ENCODE measurements at places on chromosomes 7 and 10. TPM values are rescaled to one million over a fixed set of nuclear protein-coding genes. Genes with fewer than 3 reads are reported as not detected.

The ADRA2A gene
- total RNA-seq: 11.4 TPM

The ENKUR gene
- total RNA-seq: 0.36 TPM

- no peak for DNase-seq
- H3K27me3 ChIP-seq: no peaks in the 10 kb centered on the region
- H3K36me3 ChIP-seq: no peaks in the 10 kb centered on the region
- H3K4me1 ChIP-seq: no peaks in the 10 kb centered on the region
- H3K27ac ChIP-seq: no peak overlapping the region
These were observed 192.3 kb upstream of the ZMIZ1 start for GRCh38 chr10:78876449-78876848.

- no peaks in the 10 kb centered on the region for H3K36me3 ChIP-seq
- no peak overlapping the region for H3K27ac ChIP-seq
- H3K4me3 ChIP-seq: no peak overlapping the region
- DNase-seq: no peak
- H3K27me3 ChIP-seq: no peaks in the 10 kb centered on the region
- H3K4me1 ChIP-seq: no peaks in the 10 kb centered on the region
These were observed 41.8 kb downstream of the KLHDC10 start for GRCh38 chr7:130112093-130112492.

DNA sequence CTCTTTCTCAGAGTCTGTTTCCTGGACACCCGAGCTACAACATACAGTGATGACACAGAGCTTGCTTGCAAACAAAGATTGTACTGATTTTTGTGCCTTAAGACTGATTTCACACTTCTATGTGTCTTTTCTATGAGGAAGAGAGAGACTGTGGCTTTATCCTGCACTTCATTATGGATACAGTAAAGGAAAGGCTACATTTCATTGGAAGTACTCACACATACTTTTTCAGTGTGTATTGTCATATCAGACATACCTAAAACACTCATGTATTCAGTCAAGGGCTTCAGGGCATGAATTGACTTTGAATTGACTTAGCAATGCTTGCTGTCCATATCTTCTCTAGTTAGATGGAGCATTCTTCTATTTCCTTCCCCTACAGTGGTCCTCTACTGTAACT is 135.5 kb upstream of the IMMP2L start:
- DNase-seq: no peak
- H3K4me3 ChIP-seq: no peak overlapping the region
- H3K36me3 ChIP-seq: no peaks in the 10 kb centered on the region

GRCh38 chr10:95485056-95485844 is 75.9 kb downstream of the SORBS1 start:
- H3K27me3 ChIP-seq: no peaks in the 10 kb centered on the region
- H3K36me3 ChIP-seq: peaks cover 10% of the 10 kb centered on the region
- peaks cover 24% of the 10 kb centered on the region for H3K4me1 ChIP-seq
- no peak overlapping the region for H3K27ac ChIP-seq

DNA sequence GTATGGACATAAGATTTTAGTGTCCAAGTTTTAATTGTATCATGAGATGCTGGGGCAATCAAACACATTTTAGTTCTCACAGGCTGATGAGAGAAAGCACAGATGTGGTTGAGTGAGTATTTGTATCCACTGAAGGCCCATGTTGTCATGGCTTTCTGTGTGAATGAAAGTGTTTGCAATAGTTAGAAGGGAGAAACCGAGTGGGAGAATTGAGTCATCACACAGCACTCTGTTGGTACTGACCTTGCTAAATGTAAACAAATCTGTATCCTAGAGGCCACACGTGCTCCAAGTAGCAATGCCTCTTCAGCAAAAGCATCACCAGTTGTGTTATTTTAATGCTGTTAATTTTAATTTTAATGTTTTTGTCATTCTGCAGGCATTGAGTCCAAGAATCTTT is 121.2 kb downstream of the EMX2 start:
- H3K27me3 ChIP-seq: no peaks in the 10 kb centered on the region
- no peak overlapping the region for H3K27ac ChIP-seq
- no peaks in the 10 kb centered on the region for H3K36me3 ChIP-seq
- no peaks in the 10 kb centered on the region for H3K4me1 ChIP-seq
- no peak overlapping the region for H3K4me3 ChIP-seq

DNA sequence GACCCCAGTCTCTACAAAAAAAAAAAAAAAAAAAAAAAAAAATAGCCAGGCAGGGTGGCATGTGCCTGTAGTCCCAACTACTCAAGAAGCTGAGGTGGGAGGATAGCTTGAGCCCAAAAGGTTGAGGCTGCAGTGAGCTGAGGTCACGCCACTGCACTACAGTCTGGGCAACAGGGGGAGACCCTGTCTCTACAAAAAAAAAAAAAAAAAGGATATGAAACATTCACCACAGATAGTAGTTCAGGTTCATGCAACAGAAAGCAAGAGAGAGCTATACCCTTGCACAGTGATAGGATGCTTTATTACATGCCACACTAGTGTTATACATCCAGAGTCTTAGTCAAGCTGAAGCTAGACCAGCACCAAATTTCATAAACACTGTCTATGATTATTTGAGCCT is 148.4 kb upstream of the KAT6B start:
- DNase-seq: no peak
- H3K27me3 ChIP-seq: no peaks in the 10 kb centered on the region
- H3K4me3 ChIP-seq: no peak overlapping the region
- no peaks in the 10 kb centered on the region for H3K4me1 ChIP-seq
- H3K36me3 ChIP-seq: no peaks in the 10 kb centered on the region

GRCh38 chr7:121798896-121799295 is 74.1 kb upstream of the PTPRZ1 start:
- no peaks in the 10 kb centered on the region for H3K36me3 ChIP-seq
- no peak for DNase-seq
- H3K27me3 ChIP-seq: no peaks in the 10 kb centered on the region

DNA sequence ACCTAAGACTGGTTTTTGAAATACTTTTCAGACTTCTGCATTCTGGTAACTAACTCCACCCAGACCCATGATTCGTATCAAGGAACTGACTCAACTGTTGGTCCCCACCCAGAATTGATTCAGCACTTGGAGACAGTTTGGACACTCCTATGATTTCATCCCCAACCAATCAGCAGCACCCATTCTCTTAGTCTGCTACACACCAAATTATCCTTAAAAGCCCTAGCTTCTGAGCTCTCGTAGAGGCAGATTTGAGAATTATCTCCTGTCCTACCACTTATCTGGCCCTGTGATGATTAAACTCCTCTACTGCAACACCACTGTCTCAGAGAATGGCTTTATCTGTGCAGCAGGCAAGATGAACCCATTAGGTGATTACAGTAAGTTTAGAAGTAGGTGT is 7.7 kb upstream of the GSTO1 start:
- no peaks in the 10 kb centered on the region for H3K4me1 ChIP-seq
- H3K36me3 ChIP-seq: no peaks in the 10 kb centered on the region
- H3K27ac ChIP-seq: no peak overlapping the region
- no peak for DNase-seq
- no peak overlapping the region for H3K4me3 ChIP-seq
- no peaks in the 10 kb centered on the region for H3K27me3 ChIP-seq

GRCh38 chr10:93893646-93894515 is at the start of gene SLC35G1:
SLC35G1 (plus strand) TSS chr10:93893978; CDS start chr10:93894034, 56 bp downstream.
- peak; percentile 75 for DNase-seq
- H3K27ac ChIP-seq: no peak within 1 kb of the TSS
- H3K4me1 ChIP-seq: no peaks in the 10 kb centered on the region
- peak within 1 kb of the TSS; percentile 16 for H3K4me3 ChIP-seq

DNA sequence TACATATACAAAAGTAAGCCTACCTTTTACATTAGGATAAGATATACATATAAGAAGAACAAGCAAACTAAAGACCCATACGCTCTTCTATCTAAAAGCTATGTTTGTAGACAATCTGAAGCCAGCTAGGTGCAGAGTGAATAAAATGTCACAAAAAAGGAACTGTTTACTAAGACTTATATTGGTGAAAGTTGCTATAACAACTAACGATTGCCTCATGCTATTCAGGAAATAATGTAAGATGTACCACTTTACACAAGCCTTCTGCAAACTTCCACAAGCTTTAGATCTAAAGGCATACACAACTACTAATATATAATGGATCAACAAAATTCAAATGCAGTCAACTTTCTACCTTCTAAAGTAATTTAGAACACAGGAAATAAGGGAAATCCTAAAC is 175.1 kb downstream of the SRPK2 start:
- H3K27me3 ChIP-seq: no peaks in the 10 kb centered on the region
- no peak overlapping the region for H3K27ac ChIP-seq
- H3K4me3 ChIP-seq: no peak overlapping the region
- no peaks in the 10 kb centered on the region for H3K4me1 ChIP-seq
- H3K36me3 ChIP-seq: no peaks in the 10 kb centered on the region

- DNase-seq: no peak
- no peaks in the 10 kb centered on the region for H3K4me1 ChIP-seq
- no peak overlapping the region for H3K4me3 ChIP-seq
These were observed 83.0 kb upstream of the WAC start for GRCh38 chr10:28449926-28450325.

DNA sequence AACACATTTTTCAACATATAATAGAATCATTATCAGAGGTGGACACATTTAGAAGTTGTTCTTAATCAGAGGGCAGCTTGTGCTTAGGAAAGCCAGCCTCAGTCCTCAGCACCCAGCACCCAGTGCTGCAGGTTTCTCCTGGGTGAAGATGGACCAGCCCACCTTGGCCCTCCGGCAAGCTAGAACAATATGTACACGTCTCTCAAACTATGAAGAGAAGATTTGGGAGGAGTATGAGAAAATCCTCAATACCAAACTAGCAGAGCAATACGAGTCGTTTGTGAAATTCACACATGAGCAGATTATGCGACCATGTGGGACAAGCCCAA is 13.5 kb upstream of the RALA start:
- no peaks in the 10 kb centered on the region for H3K4me1 ChIP-seq
- no peaks in the 10 kb centered on the region for H3K36me3 ChIP-seq
- no peak overlapping the region for H3K27ac ChIP-seq
- no peaks in the 10 kb centered on the region for H3K27me3 ChIP-seq
- no peak overlapping the region for H3K4me3 ChIP-seq

DNA sequence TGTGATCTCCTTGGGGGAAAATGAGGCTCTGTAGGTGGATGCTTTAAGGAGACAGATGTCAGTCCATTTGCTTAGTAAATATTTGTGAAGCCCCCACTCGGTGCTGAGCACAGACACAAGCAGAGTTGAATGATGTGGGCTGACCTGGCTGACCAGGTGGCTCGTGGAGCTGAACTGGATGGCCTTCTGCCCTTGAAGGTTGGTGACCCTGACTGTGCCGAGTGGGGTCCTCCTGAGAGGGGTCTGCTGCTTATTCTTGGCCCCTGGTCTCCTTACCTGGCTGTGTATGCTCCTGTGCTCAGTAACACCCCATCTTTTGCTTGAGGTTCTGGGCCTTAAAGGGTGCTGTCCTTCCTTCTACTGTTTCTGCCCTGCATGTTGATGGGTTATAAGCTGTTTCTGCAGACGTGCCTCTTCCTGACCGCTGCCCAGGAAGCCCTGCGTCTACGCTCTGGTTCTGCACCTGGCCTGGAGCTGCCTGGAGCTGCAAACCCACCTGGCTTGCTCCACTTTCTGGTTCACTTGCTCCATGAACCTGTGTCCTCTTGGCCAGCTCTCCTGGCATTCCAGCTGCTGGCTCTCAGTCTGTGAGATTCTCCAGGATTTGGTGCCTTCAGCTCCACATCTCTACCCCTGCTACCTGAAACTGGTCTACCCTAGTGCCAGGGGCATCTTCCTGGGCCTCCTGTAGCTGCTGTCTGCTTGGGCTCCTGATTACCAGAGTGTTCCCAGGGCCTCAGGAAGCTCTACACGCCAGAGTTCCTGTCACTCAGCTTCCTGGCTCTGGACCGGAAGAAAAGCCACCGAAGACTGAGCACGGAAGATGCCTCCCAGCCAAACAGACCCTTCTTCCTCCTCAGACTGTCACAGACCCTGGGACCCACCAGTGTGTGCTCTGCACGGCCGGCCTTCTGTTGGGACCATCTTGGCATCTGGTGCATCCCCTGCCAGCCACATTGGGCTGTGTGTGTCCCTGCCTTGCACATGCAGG is 76.5 kb downstream of the ADCY1 start:
- DNase-seq: no peak
- H3K27ac ChIP-seq: no peak overlapping the region
- no peaks in the 10 kb centered on the region for H3K27me3 ChIP-seq
- H3K36me3 ChIP-seq: no peaks in the 10 kb centered on the region

GRCh38 chr10:130020651-130021382 is 56.7 kb upstream of the EBF3 start:
- H3K4me3 ChIP-seq: no peak overlapping the region
- H3K27me3 ChIP-seq: no peaks in the 10 kb centered on the region
- no peak overlapping the region for H3K27ac ChIP-seq
- H3K36me3 ChIP-seq: no peaks in the 10 kb centered on the region
- no peaks in the 10 kb centered on the region for H3K4me1 ChIP-seq
- no peak for DNase-seq

DNA sequence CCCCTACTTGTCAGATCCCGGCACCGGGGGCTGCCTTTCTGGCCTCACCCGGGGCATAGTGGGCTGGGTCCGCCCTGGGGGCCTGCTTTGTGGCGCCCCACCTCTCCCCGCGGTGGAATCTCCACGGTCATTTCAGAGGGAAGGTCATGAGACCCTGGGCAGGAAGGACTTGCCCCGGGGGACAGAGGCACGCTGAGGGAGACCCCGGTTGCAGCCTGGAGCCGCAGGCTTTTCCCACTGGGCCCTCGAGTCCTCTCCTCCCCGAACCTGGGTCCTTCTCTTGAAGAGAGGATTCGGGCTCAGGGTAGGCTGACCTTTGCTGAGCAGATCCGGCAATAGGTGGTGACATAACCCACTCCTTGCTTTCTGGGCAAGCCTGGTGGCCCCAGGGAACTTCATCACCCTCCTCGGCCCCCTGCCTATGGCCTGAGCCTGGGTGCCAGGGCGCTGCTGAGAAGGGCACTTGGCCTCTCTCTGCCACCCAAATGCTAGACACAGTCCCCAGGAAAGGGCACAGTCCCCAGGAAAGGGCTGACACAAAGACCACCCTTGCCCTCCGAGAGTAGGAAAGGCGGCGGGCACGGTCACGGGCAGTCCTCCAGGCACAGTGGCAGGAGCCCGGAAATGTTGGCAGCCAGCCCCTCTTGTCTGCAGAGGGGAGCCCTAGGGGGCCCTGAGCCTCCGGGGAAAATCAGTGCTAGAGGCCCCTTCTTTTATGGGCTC is 36.2 kb downstream of the FKBP6 start:
- no peaks in the 10 kb centered on the region for H3K4me1 ChIP-seq
- H3K4me3 ChIP-seq: no peak overlapping the region
- no peaks in the 10 kb centered on the region for H3K36me3 ChIP-seq
- no peaks in the 10 kb centered on the region for H3K27me3 ChIP-seq
- no peak overlapping the region for H3K27ac ChIP-seq
- no peak for DNase-seq

Data from aorta (tissue), 5 donors.